ENCODE measurements at places on chromosomes 1 and 21. TPM values are rescaled to one million over a fixed set of nuclear protein-coding genes. Genes with fewer than 3 reads are reported as not detected.

Gene CR1
- total RNA-seq: 0.10 TPM

Gene C1orf87
- total RNA-seq: 0.29 TPM

Gene CTTNBP2NL
- total RNA-seq: 35.1 TPM

Gene SCMH1
- total RNA-seq: 16.6 TPM

Gene IFI6
- total RNA-seq: 4.9 TPM

Gene OR2T33
- not detected for total RNA-seq

Gene EPHX1
- total RNA-seq: 80.0 TPM

GRCh38 chr1:55500601-55501000 is 285.4 kb upstream of the USP24 start:
- no peaks in the 10 kb centered on the region for H3K36me3 ChIP-seq
- no peak overlapping the region for H3K27ac ChIP-seq
- H3K4me3 ChIP-seq: no peak overlapping the region
- no peak for DNase-seq

DNA sequence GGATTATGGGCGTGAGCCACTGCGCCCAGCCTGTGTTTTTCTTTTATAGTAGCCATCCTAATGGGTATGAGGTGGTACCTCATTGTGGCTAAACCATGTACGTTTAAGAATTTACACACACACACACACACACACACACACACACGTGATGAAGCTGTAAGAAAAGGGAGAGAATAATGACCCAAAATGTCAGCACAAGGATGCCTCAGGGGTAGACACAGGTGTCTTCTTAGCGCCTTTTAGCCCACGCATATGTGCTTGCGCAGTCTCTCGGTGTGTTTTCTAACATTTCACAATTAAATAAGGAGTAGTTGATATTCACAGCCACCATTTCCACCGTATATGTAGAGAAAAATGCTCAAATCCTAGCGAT is 782 bp upstream of the PFKL start:
- no peaks in the 10 kb centered on the region for H3K36me3 ChIP-seq
- H3K27me3 ChIP-seq: no peaks in the 10 kb centered on the region
- no peak for DNase-seq
- H3K4me3 ChIP-seq: peak overlapping the region; percentile 65
- H3K27ac ChIP-seq: no peak overlapping the region

- H3K4me3 ChIP-seq: no peak overlapping the region
- no peak for DNase-seq
- no peaks in the 10 kb centered on the region for H3K4me1 ChIP-seq
- no peaks in the 10 kb centered on the region for H3K27me3 ChIP-seq
- no peak overlapping the region for H3K27ac ChIP-seq
These were observed 52.4 kb upstream of the SYT14 start for GRCh38 chr1:209885403-209886218.

DNA sequence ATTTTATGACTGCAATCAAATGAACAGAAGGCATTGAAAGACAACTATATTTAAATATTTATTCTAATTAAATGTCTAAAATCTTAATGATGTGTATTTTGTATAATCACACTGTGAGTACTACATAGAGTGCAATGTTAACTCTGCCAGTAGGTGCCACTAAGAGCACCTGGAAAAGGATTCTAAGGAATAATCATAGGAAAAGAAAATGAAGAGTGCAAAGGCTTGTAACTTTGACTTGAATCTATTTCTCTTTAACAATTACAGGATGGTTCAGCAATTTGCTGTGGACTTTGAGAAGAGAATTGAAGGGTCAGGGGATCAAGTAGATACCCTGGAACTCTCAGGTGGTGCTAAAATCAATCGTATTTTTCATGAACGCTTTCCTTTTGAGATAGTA is 200.4 kb downstream of the DNM3 start:
- no peaks in the 10 kb centered on the region for H3K36me3 ChIP-seq
- H3K27ac ChIP-seq: no peak overlapping the region
- no peaks in the 10 kb centered on the region for H3K4me1 ChIP-seq
- H3K4me3 ChIP-seq: no peak overlapping the region

DNA sequence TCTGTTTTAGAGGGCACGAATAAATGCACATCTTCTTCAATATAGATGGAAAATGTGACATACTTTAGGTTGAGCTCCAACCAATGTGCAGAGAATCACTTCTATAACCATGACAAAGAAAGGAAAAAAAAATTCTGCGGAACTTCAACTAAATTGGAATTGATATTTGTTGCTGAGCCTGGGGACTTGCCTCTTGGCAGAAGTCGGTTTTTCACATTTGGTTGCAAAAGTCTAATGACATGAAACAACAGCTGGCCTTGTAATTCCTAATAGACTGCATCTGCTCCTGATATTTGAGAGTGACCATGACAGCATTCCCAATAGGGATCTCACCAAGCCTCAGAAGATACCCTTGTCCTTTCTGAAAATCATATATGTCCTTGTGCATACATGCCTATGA is 112.8 kb downstream of the PRRX1 start:
- no peaks in the 10 kb centered on the region for H3K27me3 ChIP-seq
- H3K4me3 ChIP-seq: no peak overlapping the region
- H3K4me1 ChIP-seq: no peaks in the 10 kb centered on the region
- DNase-seq: no peak
- no peak overlapping the region for H3K27ac ChIP-seq

DNA sequence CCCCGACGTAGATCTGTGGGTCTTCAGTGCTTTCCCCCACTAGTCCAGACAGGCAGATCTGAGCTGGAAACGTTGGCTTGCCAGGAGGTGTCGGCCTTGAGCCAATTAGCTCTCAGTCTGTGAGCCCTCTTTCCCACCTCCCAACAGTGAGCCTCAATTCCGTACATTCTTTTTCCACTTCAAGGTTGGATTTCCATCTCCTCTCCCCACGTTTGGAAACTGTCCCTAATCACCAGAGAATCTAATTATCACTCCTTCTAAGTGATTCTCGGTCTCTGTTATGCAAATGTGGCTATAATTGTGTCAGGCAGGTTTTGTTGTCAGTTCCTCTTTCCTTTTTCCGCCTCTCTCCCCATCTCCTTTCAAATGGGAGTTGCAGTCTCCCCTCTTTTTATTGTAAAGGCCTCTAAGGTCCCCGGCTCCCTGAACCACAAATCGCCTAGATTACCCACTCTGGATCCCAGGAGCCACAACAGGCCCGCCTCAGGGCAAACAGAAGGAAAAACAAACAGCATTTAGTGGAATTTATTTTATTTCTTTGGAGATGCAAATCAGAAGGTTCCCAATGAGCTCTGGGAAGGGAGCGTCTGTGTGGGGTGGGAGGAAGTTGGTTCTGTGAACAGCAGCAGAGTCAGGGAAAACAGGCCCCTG is 29.4 kb upstream of the LRRN2 start:
- no peak overlapping the region for H3K27ac ChIP-seq
- peaks cover 22% of the 10 kb centered on the region for H3K27me3 ChIP-seq
- no peak overlapping the region for H3K4me3 ChIP-seq
- H3K4me1 ChIP-seq: peaks cover 18% of the 10 kb centered on the region
- H3K36me3 ChIP-seq: no peaks in the 10 kb centered on the region

GRCh38 chr1:147201276-147201675 is 23.9 kb downstream of the FMO5 start:
- DNase-seq: no peak
- no peak overlapping the region for H3K4me3 ChIP-seq
- H3K27me3 ChIP-seq: no peaks in the 10 kb centered on the region
- H3K27ac ChIP-seq: no peak overlapping the region

GRCh38 chr1:165436994-165437393 is 7.9 kb downstream of the RXRG start:
- H3K4me3 ChIP-seq: no peak overlapping the region
- DNase-seq: no peak
- no peaks in the 10 kb centered on the region for H3K36me3 ChIP-seq
- H3K27me3 ChIP-seq: peaks cover 12% of the 10 kb centered on the region
- no peaks in the 10 kb centered on the region for H3K4me1 ChIP-seq

DNA sequence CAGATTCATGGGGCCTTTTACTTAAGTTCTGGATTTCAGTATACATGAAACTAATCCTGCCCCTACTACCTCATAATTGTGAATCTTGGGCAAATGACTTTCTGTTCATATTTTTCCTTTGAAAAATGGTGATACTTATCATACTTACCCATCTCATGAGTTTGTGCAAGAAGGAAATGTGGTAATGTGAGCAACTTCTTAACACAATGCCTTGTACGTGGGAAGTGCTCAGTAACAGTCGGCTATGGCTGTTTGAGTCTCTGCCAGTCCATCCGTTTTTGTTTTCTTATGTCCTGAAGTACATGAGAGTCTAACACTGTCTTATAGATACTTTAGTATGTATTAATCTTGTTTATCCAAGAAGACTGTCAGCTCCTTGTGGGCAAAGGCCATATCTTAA is 86.5 kb downstream of the PATJ start:
- H3K4me1 ChIP-seq: no peaks in the 10 kb centered on the region
- H3K27me3 ChIP-seq: no peaks in the 10 kb centered on the region
- no peak overlapping the region for H3K27ac ChIP-seq

DNA sequence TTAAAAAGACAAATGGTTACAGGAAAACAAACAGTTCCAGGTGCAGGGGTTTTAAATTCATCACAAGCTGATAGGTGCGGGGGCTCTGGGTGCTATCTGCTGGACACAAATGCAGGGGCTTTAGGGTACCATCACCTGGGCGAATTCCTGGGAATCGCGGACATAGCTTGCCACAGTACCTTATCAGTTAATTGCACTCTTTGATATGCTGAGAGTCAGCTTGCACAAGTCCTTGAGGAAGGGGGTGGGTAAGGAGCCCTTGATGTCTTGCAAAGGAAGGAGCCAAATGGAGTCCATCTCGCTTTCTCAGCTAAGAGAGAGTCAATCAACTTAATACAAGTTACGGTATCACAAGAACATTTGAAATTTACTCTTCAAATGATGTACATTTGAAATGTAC is 25.4 kb upstream of the TMEM54 start:
- no peaks in the 10 kb centered on the region for H3K4me1 ChIP-seq
- no peak for DNase-seq
- H3K27me3 ChIP-seq: peaks cover 12% of the 10 kb centered on the region
- peak overlapping the region; percentile 56 for H3K4me3 ChIP-seq
- no peak overlapping the region for H3K27ac ChIP-seq

DNA sequence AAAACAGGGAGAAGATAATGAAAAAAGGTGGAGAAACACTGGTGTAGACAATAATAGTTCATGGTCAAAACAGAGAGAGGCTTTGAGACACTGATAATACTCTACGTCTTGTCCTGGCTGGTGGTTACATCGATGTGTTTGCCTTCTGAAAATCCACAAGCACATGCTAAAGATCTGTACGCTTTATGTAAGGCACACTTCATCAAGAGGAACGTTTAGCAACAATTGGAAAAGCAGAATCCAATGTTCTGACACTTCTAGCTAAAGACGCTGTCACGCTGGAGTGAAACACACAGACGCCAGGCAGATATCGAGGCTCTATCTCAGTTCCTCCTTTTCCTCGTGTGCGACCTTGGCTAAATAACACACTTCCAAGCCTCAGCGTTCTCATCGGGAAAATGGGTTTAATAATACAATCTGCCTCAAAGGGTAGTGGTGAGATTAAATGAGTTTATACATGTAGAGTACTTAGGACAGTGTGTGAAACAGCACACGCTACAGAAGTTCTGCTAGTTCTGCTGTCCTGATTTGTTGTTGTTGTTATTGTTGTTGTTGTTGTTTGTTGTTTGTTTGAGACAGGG is 386.1 kb downstream of the SETD4 start:
- no peak overlapping the region for H3K27ac ChIP-seq
- no peak for DNase-seq
- H3K4me1 ChIP-seq: no peaks in the 10 kb centered on the region
- H3K36me3 ChIP-seq: no peaks in the 10 kb centered on the region
- H3K4me3 ChIP-seq: no peak overlapping the region

GRCh38 chr1:219149953-219150352 is 23.7 kb upstream of the LYPLAL1 start:
- no peak overlapping the region for H3K4me3 ChIP-seq
- H3K4me1 ChIP-seq: no peaks in the 10 kb centered on the region
- no peaks in the 10 kb centered on the region for H3K36me3 ChIP-seq
- no peak overlapping the region for H3K27ac ChIP-seq

- no peak for DNase-seq
- no peak overlapping the region for H3K4me3 ChIP-seq
- H3K4me1 ChIP-seq: no peaks in the 10 kb centered on the region
- no peaks in the 10 kb centered on the region for H3K27me3 ChIP-seq
These were observed 131.4 kb downstream of the HS2ST1 start for GRCh38 chr1:87045761-87046304.

- H3K36me3 ChIP-seq: no peaks in the 10 kb centered on the region
- DNase-seq: no peak
- no peak overlapping the region for H3K4me3 ChIP-seq
- no peaks in the 10 kb centered on the region for H3K4me1 ChIP-seq
These were observed 27.7 kb upstream of the LY9 start for GRCh38 chr1:160768295-160768657.

DNA sequence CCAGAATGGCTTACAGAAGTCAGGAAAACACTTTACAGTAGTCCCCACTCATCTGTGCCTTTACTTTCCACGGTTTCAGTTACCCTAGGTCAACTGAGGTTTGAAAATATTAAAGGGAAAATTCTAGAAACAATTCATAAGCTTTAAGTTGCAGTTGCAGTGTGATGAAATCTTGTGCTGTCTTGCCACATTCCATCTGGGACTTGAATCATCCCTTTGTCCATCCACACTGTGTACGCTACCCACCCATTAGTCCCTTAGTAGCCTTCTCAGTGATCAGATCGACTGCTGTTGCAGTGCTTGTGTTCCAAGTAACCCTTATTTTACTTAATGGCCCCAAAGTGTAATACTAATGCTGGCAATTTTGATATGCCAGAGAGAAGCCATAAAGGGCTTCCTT is 30.5 kb downstream of the ZCCHC17 start:
- no peaks in the 10 kb centered on the region for H3K36me3 ChIP-seq
- H3K4me1 ChIP-seq: no peaks in the 10 kb centered on the region
- no peaks in the 10 kb centered on the region for H3K27me3 ChIP-seq
- no peak overlapping the region for H3K4me3 ChIP-seq
- H3K27ac ChIP-seq: no peak overlapping the region
- no peak for DNase-seq

DNA sequence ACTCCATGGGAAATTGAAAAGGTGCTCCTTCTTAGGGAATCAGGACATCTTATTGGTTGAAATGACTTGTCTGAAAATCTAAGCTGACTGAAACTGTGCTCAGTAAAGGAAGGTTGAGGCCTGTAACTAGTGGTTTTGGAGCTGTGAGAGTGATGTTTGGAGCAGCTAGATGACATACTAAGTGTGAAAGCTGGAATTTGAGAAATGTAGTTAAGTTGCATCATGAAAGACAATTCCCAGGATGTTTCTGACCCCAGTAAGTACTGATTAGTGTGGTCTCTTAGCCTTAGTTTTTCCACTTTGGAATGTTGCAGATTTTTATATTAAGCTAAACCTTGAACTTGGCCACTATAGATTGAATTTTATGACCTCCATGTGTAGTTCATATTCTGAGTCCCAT is 154.9 kb downstream of the PAPPA2 start:
- no peak for DNase-seq
- H3K4me3 ChIP-seq: no peak overlapping the region
- H3K36me3 ChIP-seq: no peaks in the 10 kb centered on the region
- no peak overlapping the region for H3K27ac ChIP-seq
- no peaks in the 10 kb centered on the region for H3K27me3 ChIP-seq

All from H1 (cell line).